SJSA1 (cell line): ENCODE measurements at places on chromosomes 3 and 15. TPM values are rescaled to one million over a fixed set of nuclear protein-coding genes. Genes with fewer than 3 reads are reported as not detected.

GRCh38 chr3:129535075-129535474, 6.6 kb downstream of the RHO start:
- DNase-seq: no peak

- DNase-seq: no peak
These were observed 11.0 kb upstream of the FAM219B start for GRCh38 chr15:74917676-74918075.

DNA sequence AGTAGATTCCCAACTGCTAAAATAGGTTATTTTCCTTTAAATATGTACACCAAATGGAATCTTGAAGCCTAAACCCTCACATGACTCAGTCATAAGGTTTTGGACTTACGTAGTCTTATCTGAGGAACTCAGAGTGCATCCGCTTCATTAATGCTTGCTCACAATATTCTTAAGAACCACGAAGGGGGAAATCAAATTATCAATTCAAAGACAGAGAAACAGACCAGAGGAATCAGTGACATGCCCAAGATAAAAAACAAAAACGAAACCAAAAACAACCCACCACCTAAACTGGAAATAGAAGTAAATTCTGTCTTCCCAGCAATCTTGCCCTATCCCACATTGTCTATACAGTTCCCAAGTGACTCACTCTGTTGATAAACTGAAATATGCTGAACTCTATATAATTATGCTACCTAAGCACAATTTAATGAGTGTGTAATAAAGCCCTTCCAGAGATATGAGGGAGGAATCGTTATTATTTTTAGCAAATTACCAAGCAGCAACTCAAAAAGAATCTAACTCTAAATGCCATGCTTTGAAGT, 135.4 kb upstream of the CBLB start:
- DNase-seq: no peak

NR2F2 gene
- total RNA-seq: 9.8 and 14.0 TPM in 2 replicates

LRRK1 gene
- 0.75 and 3.7 TPM in 2 replicates for total RNA-seq

DLL4 gene
- total RNA-seq: not detected in 2 replicates
